ENCODE measurements at places on chromosomes 6 and 20. TPM values are rescaled to one million over a fixed set of nuclear protein-coding genes. Genes with fewer than 3 reads are reported as not detected.

The SLC44A4 gene
- 1.8 TPM for polyA plus RNA-seq

GRCh38 chr6:147177286-147177685 is 26.9 kb upstream of the STXBP5 start:
- no peaks in the 10 kb centered on the region for H3K27me3 ChIP-seq
- no peak overlapping the region for H3K4me3 ChIP-seq
- H3K4me1 ChIP-seq = no peaks in the 10 kb centered on the region
- no peaks in the 10 kb centered on the region for H3K36me3 ChIP-seq

The WFDC8 gene
- not detected for polyA plus RNA-seq

DNA sequence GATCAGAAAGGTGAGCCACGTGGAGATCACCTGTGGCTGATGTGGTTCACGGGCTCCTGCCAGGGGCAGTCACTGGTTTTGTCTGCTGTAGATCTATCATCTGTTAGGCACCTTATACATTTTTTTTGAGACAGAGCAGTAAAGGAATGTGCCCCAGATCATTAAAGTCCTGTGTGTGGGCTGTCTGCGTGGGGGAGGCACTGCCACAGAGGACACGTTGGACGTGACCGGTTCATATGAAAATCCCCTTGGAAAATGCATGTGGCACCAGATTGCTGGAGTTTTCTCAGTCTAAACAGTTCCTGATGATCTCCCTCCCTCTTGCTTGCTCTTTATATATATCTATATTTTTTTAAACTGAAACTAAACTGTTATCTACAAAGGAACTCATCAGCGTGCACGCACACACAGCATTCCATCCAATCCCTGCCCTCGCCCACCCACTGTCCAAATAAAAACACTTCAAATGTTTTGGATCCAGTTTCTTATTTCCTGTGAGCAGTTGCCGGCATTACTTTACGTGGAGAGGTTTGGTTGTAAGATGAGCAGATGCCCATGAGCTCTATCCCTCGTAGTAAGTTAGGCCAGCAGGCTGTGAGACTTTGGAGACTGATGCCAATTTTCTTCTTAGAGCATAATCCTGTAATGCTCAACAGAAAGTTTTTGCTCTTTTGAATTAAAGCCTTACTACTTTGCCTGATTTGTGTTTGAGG is 161.6 kb upstream of the EXOC2 start:
- no peaks in the 10 kb centered on the region for H3K4me1 ChIP-seq
- H3K4me3 ChIP-seq = no peak overlapping the region
- no peaks in the 10 kb centered on the region for H3K36me3 ChIP-seq
- no peak for DNase-seq
- no peaks in the 10 kb centered on the region for H3K27me3 ChIP-seq

The EYS gene
- polyA plus RNA-seq = 0.03 TPM

- H3K4me3 ChIP-seq = no peak overlapping the region
- H3K27me3 ChIP-seq = no peaks in the 10 kb centered on the region
- H3K4me1 ChIP-seq = peaks cover 13% of the 10 kb centered on the region
- no peak for DNase-seq
- no peak overlapping the region for H3K27ac ChIP-seq
- no peaks in the 10 kb centered on the region for H3K36me3 ChIP-seq
These were observed 45.0 kb downstream of the GNAS start for GRCh38 chr20:58897488-58897887.

DNA sequence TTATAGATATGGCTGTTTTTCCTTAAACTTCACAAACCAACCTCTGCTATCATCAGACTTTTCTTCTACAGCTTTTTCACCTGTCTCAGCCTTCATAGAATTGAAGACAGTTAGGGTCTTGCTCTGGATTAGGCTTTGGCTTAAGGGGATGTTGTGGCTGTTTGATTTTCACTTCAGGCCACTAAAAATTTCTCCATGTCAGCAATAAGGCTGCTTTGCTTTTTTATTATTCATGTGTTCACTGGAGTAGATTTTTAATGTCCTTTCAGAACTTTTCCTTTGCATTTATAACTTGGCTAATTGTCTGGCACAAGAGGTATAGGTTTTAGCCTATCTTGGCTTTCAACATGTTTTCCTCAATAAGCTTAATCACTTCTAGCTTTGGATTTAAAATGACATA is 392.6 kb downstream of the RFPL4B start:
- no peaks in the 10 kb centered on the region for H3K27me3 ChIP-seq
- H3K4me3 ChIP-seq = no peak overlapping the region
- DNase-seq = no peak
- no peaks in the 10 kb centered on the region for H3K36me3 ChIP-seq

The SLC22A16 gene
- 0.63 TPM for polyA plus RNA-seq

The LPA gene
- polyA plus RNA-seq = 0.01 TPM

The PRL gene
- polyA plus RNA-seq = 0.08 TPM

The SOD2 gene
- 160 TPM for polyA plus RNA-seq

GRCh38 chr6:152909241-152909640 is 73.6 kb downstream of the FBXO5 start:
- H3K27ac ChIP-seq = no peak overlapping the region
- no peak overlapping the region for H3K4me3 ChIP-seq
- no peaks in the 10 kb centered on the region for H3K4me1 ChIP-seq
- no peaks in the 10 kb centered on the region for H3K36me3 ChIP-seq
- no peaks in the 10 kb centered on the region for H3K27me3 ChIP-seq
- DNase-seq = no peak

GRCh38 chr20:57667388-57667787 is 42.4 kb downstream of the PMEPA1 start:
- H3K27ac ChIP-seq = no peak overlapping the region
- peaks cover 2% of the 10 kb centered on the region for H3K4me1 ChIP-seq
- H3K36me3 ChIP-seq = no peaks in the 10 kb centered on the region
- no peaks in the 10 kb centered on the region for H3K27me3 ChIP-seq
- no peak for DNase-seq

- H3K4me3 ChIP-seq = no peak overlapping the region
- H3K27me3 ChIP-seq = no peaks in the 10 kb centered on the region
These were observed 177.9 kb downstream of the COL9A1 start for GRCh38 chr6:70124882-70125545.

DNA sequence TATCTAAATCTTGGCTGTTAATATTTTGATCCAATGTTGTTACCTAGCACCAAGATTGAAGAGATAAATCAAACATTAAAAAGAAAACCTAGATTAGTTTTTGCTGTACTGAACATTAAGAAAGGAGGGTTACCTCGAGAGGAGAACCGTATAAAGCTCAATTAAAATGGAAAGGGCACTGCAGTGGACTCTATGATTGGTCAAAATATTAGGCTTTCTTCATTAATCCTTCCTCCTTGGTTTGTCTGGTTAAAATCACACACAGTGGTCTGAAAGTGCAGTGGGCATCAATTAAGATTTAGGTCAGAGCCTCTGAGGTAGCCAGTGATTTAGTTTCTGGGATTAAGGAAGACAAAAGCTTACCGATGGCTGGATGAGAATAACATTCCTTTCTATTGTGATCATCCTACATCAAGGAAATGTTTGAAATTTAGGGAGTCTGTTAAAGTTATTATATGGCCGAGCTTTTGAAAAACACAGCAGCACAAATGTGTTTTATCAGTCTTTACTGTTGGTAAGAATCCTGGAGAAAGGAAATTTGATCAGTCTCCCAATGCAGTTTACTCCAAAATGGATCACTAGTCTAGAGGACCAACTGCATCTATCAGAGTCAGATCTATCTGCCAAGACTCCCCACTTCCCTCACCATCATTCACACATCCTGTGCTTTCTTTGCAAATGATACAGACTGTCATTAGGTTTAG is 134.6 kb upstream of the NEDD9 start:
- DNase-seq = no peak
- no peak overlapping the region for H3K27ac ChIP-seq
- H3K4me3 ChIP-seq = no peak overlapping the region
- H3K4me1 ChIP-seq = no peaks in the 10 kb centered on the region
- no peaks in the 10 kb centered on the region for H3K36me3 ChIP-seq

The BCLAF1 gene
- 113 TPM for polyA plus RNA-seq

GRCh38 chr20:57710841-57711240 is 1.0 kb upstream of the PMEPA1 start:
- H3K27ac ChIP-seq = no peak overlapping the region
- no peaks in the 10 kb centered on the region for H3K36me3 ChIP-seq
- H3K27me3 ChIP-seq = no peaks in the 10 kb centered on the region
- H3K4me3 ChIP-seq = peak overlapping the region; percentile 88

The FOXA2 gene
- not detected for polyA plus RNA-seq

GRCh38 chr6:42229506-42230119 is 12.0 kb upstream of the MRPS10 start:
- no peak for DNase-seq
- peaks cover 7% of the 10 kb centered on the region for H3K4me1 ChIP-seq
- H3K36me3 ChIP-seq = no peaks in the 10 kb centered on the region
- no peaks in the 10 kb centered on the region for H3K27me3 ChIP-seq

The C20orf144 gene
- not detected for polyA plus RNA-seq

DNA sequence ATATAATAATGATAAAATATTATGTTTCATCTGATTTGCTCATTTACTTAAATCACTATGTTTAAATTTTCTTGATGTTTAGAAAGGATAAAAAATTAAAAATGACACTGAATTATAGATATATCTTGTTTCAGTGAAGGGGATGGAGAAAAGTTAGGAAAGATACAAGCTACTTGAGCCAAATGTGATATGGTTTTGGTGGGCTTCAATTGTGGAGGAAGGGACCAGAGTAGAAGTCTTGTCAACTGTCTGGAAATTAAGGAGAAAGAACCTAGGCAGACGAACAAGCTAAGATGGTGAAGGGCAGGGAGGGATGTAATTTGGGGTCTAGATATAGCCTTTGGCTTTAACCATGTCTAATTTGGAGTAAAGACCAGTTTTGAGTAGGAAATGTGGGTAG is 186.4 kb upstream of the MMS22L start:
- H3K27ac ChIP-seq = no peak overlapping the region
- no peak for DNase-seq

The TMEM244 gene
- not detected for polyA plus RNA-seq

Measured in ovary (tissue), 10 donors.